Endodermal cell (in vitro differentiated cells): ENCODE measurements at places on chromosomes 5 and 9. TPM values are rescaled to one million over a fixed set of nuclear protein-coding genes. Genes with fewer than 3 reads are reported as not detected.
A peak's percentile ranks its signal among the peaks of the same experiment; 100 is the strongest.

GRCh38 chr5:159471904-159472303, 141.6 kb upstream of the IL12B start:
- no peaks in the 10 kb centered on the region for H3K27me3 ChIP-seq
- H3K36me3 ChIP-seq: no peaks in the 10 kb centered on the region
- peaks cover 4% of the 10 kb centered on the region for H3K4me1 ChIP-seq
- H3K27ac ChIP-seq: no peak overlapping the region
- H3K4me3 ChIP-seq: no peak overlapping the region

ADAMTS16 gene
- total RNA-seq: 7.4 and 11.1 TPM in 2 replicates

GRCh38 chr5:8094304-8094703, 225.4 kb downstream of the MTRR start:
- H3K4me1 ChIP-seq: no peaks in the 10 kb centered on the region
- no peaks in the 10 kb centered on the region for H3K27me3 ChIP-seq
- no peaks in the 10 kb centered on the region for H3K36me3 ChIP-seq
- no peak overlapping the region for H3K27ac ChIP-seq
- H3K4me3 ChIP-seq: no peak overlapping the region

MPDZ gene
- 44.0 and 45.1 TPM in 2 replicates for total RNA-seq

DNA sequence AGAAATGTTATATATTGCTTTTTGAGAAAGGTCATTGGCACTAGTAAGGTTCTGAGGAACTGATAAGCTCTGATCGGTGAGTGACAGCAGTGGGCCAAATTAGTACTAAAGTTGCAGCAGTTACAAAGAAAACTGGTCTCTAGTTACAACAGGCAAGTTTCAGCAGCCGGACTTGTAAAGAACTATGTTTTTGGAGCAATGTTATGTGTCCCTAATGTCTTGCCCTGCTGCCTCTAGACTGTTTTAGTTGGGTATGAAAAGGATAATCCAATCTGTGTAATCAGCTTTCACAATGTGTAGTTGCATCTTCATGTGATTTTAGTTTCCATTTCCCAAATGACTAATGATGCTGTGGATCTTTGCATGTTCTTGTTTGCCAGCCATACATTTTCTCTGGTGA, 113.5 kb downstream of the CAMK4 start:
- DNase-seq: no peak
- no peak overlapping the region for H3K4me3 ChIP-seq
- H3K27ac ChIP-seq: no peak overlapping the region
- no peaks in the 10 kb centered on the region for H3K36me3 ChIP-seq
- no peaks in the 10 kb centered on the region for H3K27me3 ChIP-seq

GRCh38 chr5:20029266-20029665, 41.3 kb upstream of the CDH18 start:
- no peak overlapping the region for H3K4me3 ChIP-seq
- H3K27ac ChIP-seq: no peak overlapping the region
- H3K27me3 ChIP-seq: no peaks in the 10 kb centered on the region
- no peaks in the 10 kb centered on the region for H3K36me3 ChIP-seq

- no peak overlapping the region for H3K4me3 ChIP-seq
- peaks cover 32% of the 10 kb centered on the region for H3K36me3 ChIP-seq
- no peaks in the 10 kb centered on the region for H3K27me3 ChIP-seq
- DNase-seq: peak; percentile 64
Measured at GRCh38 chr5:109838157-109838556, 148.4 kb downstream of the MAN2A1 start.

DNA sequence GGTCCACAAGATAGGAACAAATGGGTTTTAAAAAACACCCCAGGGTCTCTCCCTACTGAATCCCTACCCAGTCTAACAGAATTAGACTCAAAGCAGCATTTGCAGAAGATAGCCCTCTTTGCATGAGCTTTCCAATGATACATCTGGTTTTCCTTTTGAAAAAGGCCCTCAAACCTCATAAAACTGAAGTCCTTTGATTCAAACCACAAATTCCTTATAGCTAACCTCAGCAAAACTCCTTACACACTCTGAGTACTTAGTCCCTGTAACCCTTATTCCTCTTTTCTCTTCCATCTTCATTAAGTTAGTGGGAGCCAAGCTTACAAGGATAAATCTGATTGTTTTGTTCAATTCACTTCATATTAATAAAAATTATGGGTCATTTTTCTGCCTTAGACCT, 90.5 kb upstream of the TNC start:
- peaks cover 20% of the 10 kb centered on the region for H3K4me1 ChIP-seq
- no peak overlapping the region for H3K27ac ChIP-seq
- H3K27me3 ChIP-seq: no peaks in the 10 kb centered on the region
- H3K36me3 ChIP-seq: no peaks in the 10 kb centered on the region
- H3K4me3 ChIP-seq: no peak overlapping the region

SOX30 gene
- total RNA-seq: 0.23 TPM in 1 of 3 replicates, not detected in the others

DNA sequence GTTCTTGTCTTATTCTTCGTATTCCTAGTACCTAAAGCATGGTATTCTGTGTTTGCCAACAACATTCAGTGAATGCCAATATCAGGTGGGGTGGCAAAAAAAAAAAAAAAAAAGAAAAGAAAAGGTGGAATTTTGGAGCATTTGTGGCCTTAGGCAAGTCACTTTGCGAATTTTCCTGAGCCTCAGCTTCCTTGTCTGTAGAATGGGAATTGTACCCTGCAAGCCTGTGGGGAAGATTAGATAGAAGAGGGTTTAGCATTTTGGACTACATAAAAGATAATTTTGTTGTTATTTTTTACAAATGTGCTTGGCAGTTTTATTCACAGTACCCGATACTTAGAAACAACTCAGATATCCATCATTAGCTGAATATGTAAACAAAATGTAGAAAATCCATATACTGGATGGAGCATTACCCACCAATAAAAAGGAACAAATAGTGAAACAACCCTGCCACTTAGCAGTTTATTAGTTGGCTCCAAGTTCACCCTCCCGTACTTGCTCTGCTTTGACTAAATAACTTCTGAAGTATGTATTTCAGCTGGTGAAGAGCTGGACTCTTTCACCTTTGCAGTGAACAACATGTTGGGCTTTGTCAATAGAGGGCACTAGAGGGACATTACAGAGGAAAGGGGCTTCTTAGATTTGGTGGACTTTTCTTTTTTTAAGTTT, 13.6 kb downstream of the UBE2D2 start:
- DNase-seq: no peak
- peak overlapping the region; percentile 44 for H3K27ac ChIP-seq
- H3K4me3 ChIP-seq: no peak overlapping the region
- no peaks in the 10 kb centered on the region for H3K4me1 ChIP-seq
- H3K27me3 ChIP-seq: no peaks in the 10 kb centered on the region
